Effector memory CD8-positive, alpha-beta T cell (primary cell): ENCODE measurements at places on chromosomes 2 and 18.

- DNase-seq, result no peak
Measured at GRCh38 chr2:203164311-203164935, 74.4 kb upstream of the CYP20A1 start.

- DNase-seq, result no peak
Measured at GRCh38 chr2:139730197-139730596, 950.0 kb upstream of the NXPH2 start.

- DNase-seq, result no peak
Measured at GRCh38 chr2:8168022-8168717, 513.7 kb upstream of the ID2 start.

GRCh38 chr2:200306196-200306930 lies at the start of gene SPATS2L:
Gene SPATS2L (plus strand): TSS chr2:200306693. CDS start chr2:200389245, 82,552 bp downstream.
- peak; percentile 11 for DNase-seq

- DNase-seq, result no peak
Measured at GRCh38 chr2:66548422-66548821, 113.5 kb downstream of the MEIS1 start.

GRCh38 chr18:63994783-63995399 lies 25.0 kb downstream of the SERPINB8 start:
- peak; percentile 33 for DNase-seq

DNA sequence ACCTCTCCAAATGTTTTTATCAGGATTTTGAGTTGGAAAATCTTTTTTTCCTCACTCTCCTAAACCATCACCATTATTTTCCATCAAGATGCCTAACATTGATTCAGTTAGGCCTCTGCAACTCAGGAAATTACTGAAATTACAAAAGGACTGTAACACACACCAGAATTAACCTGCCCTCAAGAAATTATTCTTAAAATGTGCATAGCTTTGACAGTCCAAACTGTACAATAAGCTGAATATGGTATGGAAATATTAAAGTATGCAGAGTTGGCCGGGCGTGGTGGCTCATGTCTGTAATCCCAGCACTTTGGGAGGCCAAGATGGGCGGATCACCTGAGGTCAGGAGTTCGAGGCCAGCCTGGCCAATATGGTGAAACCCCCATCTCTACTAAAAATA lies 50.2 kb upstream of the PHLPP1 start:
- no peak for DNase-seq
